Brain pericyte (primary cell): ENCODE measurements at places on chromosomes 4 and X.

DNA sequence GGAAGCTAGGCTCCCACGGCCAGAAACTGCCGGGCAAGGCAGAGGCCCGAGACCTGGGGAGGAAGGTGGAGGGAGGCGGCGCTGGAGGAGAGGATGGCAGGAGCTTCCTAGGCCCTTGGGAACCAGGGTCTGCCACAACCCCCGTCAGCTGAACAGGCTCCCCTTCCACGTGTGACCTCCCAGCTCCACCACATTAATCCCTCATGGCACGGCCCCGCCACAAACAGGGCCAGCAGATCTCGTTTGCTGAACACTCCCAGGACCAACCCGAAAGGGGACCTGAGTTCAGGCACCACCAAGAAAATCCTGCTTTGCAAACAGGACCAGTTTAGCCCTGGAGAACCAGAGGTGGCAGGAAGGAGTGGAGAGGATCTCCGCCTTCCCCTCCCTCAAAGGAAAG, 62.7 kb downstream of the FHDC1 start:
- no peak for DNase-seq

DNA sequence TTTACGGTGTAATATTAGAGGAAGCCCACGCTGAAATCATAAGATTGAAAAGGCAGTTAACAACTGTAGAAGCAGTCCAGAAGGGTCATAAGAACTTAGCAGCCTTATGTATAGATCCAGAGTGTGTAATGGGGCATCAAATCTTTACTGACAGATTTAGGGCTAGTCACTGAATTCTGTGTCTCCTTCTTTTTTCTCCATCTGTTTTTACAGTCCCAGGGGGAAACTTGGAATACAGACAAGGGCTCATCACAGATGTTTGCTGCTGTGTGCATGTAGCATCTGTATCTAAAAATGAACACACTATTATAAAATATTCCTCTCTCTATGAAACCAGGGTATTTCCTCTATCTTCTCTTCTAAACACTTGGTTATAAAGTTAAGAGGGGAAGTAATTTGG, 43.9 kb downstream of the CYSLTR1 start:
- no peak for DNase-seq

- DNase-seq = no peak
These were observed 1.3 kb downstream of the GABRE start for GRCh38 chrX:151973060-151973661.

- DNase-seq = no peak
These were observed 250.7 kb upstream of the GATB start for GRCh38 chr4:152011469-152011868.

- no peak for DNase-seq
These were observed 42.0 kb upstream of the PROM1 start for GRCh38 chr4:16125571-16126445.

DNA sequence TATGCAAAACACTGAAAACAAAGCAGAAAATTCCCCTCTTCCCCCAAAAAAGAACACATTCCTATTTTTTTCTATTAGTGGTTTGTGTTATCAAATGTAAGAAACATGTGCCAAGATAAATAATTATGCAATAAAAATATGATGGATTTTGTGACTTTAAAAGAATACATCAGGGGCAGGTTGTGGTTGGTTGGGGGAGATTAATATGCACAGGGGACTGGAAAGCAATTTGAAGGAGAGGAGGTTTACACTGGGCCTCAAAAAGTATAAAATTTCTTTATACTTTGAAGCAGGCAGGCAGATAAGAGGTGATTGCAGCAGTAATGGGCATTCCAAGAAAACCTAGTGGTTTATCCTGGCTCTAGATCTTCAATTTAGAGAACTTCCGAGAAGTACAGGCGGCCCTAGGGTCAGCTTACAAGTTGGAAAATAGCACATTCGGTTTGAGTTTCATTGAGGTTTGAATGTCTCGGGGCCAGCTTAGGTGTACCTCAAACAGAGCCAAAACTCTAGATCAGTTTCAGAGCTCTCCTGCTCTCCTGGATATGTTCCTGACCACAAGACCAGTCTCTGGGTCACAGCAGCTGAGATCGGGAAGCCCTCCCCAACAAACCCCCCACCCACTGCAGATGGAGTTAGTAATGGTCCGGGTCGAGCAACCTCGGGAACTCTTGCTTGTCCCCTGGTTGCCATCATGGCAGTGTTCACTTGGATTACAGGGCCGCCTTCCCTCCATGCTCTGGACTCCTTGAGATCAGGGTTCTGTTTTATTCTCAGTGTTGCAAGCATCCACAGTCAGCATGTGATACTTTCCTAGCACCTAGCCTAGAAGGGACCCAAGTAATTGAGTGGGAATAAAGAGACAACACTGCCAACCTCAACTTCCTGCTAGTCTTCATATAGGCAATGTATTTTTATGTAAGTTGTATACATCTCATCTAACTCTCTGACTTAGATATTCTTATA, 112.1 kb upstream of the DDIT4L start:
- no peak for DNase-seq

DNA sequence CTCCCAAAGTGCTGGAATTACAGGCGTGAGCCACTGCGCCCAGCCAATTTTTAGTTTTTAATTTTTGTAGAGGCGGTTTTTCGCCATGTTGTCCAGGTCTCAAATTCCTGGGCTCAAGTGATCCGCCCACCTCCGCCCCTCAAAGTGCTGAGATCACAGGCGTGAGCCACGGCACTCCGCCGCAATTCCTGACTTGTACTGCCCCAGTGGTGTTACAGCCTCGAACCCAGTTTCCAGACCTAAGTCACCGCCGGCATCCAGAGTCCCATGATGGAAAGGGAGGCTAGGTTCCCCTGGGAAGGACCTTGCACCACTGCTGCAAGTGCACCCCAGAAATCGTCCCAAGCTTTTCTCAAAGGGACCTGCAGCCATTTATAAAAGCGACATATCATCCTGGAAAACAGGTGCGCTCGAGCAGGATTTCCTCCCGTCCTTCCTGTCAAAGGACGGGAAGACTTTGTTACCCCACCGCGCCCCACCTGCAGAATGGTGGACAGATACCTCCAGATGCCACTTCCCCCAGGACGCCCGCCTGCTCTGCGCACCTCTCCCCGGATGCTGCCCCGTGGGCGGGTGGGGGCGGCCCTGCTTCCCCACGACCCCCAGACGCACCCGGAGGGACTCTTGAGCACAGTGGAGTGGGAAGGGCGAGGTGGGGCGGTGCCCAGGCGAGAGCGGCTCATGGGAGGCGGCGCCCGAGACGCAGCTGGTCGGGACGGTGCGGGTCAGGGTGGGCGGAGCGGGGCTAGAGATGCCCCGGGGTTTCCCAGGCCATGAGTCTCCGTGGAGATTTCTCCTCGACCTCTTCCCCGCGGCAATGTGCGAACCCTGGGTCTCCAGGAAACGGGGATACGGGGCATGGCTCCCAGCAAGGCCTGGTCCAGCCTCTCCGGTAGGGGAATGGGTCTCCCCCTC, 947 bp upstream of the RPL10 start:
- no peak for DNase-seq

GRCh38 chrX:15441464-15441863, 51.7 kb downstream of the PIR start:
- DNase-seq = no peak

DNA sequence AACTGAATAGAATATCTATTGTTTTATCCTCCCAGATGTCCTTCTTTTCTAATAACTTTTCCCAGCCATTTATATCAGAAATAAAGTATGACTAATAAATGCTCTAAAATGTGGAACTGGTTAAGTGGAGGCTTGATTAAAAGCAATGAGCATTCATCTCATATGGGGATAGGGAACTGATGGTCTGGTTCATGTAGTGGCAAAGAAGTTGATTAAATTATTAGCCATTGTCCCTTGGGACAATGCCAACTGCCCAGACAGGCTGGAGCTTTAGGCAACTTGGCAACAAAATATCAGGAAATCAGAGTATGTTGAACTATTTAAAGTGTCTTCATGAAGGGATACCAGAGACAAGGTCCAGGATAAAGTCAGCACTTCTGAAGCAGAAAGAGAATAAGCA, 24.2 kb downstream of the TRO start:
- DNase-seq = no peak

- no peak for DNase-seq
These were observed 3.5 kb downstream of the UBE2D3 start for GRCh38 chr4:102823897-102824296.

DNA sequence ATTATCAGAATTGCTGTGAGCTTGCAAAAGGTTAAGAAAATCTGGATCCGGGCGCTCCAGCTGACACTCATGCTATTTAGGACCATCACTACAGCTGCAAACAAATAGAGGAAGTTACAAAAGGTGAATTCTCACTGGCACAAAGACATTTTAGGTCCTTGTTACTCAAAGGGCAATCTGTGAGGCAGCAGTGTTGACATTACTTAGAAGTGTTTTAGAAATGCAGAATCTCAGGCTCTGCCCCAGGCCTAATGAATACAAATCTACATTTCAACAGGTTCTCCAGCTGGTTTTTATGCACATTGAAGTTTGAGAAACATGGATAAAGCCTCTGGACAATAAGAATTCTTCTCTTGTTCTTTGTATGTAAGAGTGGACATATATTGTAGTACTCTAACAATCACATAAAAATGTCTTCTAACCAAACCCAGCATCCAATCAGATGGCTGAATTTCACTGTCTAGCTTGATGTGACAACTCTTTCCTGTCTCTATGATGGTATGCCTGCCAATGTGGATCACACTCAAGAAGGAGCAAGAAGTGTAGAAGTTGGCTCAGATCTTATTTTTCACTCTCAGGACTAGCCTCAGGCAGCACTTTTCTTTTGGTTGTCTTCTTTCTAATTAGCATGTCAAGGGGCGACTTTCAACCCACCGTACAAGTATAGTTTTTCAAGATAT, 18.8 kb downstream of the SLC7A11 start:
- no peak for DNase-seq

DNA sequence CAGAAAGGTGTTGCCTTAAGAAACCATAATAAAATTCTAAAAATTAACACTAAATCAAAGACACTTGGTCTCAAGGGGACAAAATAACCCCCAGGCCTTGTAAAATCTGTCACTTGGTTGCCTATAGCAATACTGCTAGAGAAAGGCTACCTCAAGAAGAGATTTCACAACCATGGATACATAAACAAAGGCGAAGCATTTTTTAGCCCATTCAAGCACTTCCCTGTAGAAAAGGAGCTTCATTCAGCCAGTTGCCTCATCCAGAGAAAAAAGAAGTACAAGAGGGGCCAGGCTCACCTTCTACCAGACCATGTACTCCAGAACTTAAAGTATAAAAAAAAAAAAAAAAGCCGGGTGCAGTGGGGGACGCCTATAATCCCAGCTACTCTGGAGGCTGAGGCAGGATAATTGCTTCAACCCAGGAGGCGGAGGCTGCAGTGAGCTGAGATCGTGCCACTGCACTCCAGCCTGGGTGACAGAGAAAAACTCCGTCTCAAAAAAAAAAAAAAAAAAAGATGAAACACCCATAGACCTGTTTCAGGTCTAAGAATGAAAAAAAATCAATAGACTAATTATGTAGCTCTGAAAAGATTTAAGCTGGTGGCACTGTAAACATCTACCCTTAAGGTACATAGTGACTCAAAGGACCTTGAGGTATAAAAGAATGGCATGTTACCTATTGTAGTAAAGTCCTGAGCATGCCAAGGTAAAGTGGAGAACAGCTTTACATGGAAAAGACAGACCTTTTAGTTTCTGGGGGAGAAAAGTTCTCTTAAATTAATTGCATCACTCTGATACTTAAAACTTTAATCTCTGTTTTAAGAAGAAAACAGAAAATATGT, 18.0 kb downstream of the RUFY3 start:
- DNase-seq = no peak

DNA sequence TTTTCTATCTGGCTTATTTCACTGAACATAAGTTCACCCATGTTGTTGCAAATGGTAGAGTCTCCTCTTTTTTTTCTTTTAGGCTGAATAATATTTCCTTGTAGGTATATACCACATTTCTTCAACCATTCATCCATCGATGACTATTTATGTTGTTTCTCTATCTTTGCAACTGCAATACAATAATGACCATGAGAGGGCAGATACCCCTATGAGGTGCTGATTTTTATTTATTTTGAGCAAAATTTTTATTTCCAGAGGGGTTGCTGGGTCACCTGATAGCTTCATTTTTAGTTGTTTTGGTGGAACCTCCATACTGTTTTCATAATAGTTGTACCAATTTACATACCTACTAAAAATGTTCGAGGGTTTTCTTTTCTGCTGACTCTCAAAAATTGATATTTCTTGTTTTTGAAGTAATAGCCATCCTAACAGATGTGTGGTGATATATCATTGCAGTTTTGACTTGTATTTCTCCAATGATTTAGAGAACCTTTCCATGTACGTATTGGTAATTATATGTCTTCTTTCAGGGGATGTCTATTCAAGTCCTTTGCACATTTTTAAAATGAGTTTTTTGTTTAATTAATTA, 1697.0 kb downstream of the PCDH7 start:
- DNase-seq = no peak

DNA sequence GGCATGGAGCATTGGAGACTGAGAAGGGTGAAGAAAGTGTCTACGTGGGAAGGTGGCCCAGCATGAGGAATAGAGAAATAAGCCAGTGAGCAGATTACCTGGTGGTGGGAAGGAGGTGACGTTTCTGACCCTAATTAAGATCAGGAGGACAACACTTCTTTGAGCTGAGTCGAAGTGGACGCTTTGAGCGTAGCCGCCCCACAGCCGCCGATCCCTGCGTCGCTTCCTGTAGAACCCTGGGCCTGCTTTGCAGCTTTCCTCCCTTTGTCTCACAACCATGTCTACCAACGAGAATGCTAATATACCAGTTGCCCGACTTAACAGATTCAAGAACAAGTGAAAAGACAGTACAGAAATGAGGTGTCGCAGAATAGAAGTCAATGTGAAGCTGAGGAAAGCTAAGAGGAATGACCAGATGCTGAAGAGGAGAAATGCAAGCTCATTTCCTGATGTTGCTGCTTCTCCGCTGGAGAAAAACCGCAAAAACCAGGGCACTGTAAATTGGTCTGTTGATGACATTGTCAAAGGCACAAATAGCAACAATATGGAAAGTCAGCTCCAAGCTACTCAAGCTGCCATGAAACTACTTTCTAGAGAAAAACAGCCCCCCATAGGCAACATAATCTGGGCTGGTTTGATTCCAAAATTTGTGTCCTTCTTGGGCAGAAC, 6.4 kb upstream of the ANTXR2 start:
- no peak for DNase-seq

DNA sequence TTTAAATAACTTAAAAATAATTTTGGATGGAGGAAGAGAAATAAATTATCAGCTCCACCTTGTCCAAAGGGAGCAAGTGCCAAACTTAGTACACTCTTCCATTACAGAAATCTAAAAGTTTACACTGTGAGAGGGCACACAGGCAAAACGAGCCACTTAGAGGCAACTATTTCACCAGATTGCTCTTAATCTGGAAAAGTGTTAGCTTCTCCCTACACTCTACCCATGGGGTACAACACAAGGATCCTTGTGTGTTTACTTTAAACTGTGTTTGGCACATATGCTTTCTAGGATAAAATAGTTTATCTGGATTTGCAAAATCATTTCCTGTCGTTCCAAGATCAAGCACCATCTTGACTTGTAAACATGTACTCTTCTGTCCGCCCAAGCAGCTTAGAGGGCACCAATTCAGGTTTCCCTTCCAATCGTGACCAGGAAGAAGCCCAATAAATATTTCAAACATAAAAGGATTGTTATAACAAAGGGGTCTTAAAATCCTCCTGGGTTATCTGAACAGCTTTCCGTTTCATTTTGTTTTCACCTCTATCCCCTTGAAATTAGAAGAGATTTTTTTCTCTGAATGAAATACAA, 29.0 kb upstream of the KDR start:
- DNase-seq = no peak
